ENCODE measurements at places on chromosomes 12 and 14.

- DNase-seq = peak; percentile 28
Observed at GRCh38 chr14:73783107-73783727, 68.4 kb upstream of the PTGR2 start.

DNA sequence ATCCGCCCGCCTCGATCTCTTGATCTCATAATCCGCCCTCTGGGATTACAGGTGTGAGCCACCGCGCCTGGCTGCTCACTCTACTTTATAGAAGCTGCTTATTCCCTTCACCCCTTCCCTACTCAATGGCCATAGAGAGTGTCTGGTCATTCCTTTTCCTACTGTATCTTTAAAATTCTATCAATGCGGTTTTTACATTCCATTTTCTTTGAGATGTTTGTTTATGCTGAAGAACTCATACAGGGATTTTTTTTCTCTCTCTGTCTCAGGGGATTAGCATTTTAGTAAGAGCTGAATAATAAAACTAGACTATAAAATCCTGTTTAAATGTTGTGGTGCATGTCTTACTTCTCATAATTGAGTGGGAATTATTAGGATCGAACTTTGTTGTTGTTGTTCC lies 218.6 kb upstream of the FOXN3 start:
- no peak for DNase-seq

DNA sequence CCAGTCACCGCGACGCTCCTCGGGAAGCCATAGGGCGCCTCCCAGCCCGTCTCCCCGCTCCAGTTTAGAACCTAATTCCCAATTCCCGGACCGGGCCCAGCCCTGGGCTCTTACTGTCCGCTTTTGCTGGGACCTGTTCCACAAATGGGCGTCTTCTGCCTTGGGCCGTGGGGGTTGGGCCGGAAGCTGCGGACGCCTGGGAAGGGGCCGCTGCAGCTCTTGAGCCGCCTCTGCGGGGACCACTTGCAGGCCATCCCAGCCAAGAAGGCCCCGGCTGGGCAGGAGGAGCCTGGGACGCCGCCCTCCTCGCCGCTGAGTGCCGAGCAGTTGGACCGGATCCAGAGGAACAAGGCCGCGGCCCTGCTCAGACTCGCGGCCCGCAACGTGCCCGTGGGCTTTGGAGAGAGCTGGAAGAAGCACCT lies 797 bp downstream of the UNG start:
- peak; percentile 71 for DNase-seq

DNA sequence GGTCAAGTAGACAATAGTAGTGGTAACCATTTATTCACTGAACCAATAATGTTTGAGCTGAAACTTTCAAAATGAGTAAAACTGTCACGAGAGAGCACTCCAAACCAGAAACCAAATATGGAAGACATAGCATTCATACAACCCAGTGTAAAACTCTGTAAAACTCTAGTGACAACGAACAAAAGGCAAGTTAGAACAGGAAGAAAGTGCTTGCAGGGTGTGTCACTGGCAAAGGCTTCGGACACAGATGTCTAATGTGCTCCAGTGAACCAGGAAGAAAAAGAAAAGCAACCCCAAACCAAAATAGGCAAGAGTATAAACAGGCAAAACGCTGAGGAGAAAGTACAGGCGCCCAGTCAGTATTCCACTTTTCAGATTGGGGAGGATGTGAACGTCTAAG lies 79.3 kb upstream of the FZD10 start:
- no peak for DNase-seq

DNA sequence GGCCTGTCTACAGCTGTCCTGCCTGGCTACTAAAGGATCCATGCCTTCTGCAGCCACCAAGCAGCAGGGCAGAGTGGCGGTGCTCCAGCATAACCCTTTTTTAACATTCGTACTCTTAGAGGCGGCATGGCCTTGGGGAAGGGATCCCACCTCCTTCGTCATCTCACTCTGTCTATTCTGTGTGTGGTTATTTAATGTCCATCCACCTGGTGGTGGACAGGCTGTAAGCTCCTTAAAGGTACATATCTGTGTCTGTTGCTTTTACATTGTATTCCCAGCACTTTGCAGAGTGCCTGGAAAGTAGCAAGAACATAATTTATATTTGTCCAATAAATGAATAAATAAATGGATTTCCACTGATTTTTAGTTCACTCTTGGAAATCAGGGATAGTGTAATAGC lies 15.7 kb upstream of the ACOT1 start:
- DNase-seq = no peak

DNA sequence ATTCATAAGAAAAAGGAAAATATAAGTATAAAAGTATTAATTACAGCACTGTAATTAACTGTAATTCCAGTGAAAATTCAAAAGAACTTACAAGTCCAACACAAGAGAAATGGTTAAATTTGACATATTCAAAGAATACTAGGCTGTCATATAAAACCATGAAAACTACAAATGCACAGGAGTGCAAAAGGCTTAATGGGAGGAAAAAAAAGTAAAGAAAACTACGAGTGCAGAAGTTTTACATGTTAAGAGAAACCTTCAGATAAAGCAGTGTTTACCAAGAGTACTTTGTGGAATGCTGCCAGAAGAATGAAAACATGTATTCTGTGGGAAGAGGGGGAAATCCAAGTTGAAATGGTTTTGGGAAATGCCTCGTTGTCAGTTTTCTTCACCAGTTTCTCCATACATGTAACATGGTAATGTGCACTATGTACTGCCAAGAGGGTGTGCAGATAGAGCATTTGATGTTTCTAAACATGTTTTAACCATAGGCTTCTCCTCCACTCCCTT lies 9.1 kb downstream of the HEATR5A start:
- no peak for DNase-seq

DNA sequence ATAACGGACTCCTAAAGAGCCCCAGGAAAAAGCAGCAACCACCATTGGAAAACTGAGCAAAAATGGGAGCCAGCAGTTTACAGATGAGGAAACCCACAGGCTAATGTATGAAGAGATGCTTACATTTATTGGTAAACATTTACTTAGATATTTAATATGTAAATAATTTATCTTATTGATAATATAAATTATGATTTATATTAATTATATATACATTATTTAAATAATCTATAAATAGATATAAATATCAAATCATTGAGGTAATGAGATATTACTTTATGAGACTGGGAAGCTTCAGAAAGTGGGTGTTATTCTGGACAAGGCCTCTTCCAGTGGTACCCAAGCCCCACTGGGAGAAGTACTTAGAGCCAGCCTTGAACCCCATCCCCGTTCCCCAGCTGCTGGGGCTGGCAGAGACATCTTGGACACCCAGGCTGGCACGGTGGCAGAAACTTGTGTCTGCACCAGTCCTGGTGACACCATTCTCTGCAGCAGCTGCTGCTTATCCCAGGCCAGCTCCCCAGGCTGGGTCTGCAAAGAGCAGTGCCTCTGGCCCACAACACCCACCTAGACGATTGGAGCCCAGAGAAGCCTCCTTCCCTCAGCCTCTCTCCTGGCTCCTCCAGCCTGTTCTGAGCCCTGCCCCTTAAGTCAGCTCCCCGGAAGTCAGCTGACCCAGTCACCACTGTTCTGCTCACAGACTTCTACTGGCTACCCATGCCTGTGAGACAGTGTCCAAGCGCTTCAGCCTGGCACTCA lies 25.9 kb downstream of the ISCA2 start:
- DNase-seq = no peak

- DNase-seq = peak; percentile 94
Observed at GRCh38 chr12:70549340-70550179, 87.7 kb downstream of the PTPRB start.

- DNase-seq = no peak
Observed at GRCh38 chr12:67593461-67594330, 54.8 kb upstream of the DYRK2 start.

DNA sequence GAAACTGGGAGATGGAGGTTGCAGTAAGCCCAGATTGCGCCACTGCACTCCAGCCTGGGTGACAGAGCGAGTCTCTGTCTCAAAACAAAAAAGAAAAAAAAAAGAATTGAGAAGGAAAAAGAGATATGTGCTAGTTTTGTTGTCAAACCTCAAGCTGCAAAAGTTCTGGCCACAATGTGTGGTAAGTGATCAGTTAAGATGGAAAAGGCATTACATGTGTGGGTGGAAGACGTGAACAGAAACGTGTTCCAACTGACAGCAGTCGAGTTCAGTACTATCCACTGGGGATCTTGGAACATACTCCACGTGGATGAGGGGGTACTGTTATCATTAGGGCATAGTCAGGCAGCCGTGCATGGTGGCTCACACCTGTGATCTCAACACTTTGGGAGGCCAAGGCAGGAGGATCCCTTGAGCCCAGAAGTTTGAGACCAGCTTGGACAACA lies 17.3 kb downstream of the GPR68 start:
- DNase-seq = no peak

GRCh38 chr12:42442311-42442759 lies 116.4 kb downstream of the PPHLN1 start:
- DNase-seq = no peak

DNA sequence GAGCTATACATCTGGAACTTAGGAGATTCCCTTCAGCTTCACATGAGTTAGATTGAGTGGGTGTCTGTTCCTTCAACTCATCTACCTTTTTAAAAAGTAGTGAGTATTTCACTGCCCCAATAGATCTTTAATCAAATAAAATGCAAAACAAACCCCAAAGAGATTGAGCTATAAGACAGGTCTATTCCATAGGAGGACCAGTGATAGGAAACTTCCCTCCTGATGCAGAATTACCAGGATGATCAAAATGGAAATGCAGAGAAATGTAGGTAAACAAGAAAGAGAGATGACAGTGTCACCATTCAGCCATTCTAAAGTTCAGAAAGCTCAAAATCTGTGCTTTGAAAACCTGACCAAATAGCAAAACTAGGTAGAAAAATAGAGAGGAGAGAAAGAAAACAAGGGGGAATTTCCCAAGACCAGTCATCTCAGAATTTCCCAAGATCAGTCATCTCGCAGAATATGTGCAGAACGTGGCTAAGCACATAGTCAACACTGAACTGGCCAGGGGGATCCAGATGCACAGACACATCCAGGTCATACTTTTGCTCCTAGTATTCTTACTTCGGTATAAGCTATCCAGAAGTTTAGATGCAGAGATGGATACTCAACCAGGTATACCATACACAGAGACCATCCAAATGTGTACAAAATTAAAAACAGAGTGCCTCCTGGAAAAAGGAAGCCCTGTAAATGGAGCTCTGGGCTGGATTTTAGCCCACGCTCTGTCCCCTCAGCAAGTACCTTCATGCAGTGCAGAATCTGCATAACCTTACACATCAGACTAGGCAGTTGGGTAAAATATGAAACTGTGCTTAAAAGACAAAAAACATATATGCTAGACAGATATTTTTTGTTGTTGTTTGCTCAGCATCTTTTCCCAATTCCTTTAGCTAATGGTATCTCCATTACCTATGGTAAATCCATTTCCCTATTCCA lies 27.4 kb downstream of the SLC41A2 start:
- no peak for DNase-seq

DNA sequence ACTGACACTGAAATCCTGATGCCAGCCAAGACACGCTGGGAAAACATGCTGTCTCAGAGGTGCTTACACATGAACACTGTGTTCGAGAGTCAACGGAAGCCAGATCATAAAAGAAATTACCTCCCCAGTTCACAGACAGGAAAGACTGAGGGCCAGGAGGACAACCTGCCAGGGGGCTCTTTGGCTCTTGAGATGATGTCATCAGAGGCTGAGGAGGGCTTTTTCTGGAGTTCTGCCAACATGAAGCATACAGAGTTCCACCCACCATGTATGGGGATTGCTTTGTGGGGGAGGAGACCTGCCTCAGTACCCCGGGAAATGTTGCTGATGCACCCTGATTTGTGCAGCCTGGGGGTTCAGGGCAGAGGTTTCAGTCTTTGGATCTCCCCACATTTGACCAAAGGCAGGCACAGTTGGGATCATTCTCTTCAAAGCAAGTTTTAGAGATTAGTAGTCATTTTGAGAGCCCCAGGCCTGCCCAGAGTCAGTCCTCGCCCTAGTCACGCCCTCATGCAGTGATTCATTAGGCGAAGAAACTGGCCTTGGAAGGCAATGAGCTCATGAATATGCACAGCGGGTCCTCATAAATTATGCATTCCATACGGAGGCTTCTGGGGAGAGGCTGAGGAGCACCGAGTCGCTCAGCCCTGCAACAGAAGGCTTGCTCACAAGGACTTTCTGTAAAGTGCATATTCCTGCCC lies 34.9 kb upstream of the EML1 start:
- peak; percentile 88 for DNase-seq

GRCh38 chr14:49975276-49975675 lies 82.4 kb downstream of the ARF6 start:
- DNase-seq = peak; percentile 86

GRCh38 chr14:83744224-83744623 lies 1785.7 kb upstream of the FLRT2 start:
- DNase-seq = no peak

- peak; percentile 55 for DNase-seq
Observed at GRCh38 chr12:51391283-51392123, at the start of gene GALNT6. TSS of gene GALNT6 (minus strand) at chr12:51391406. CDS start at chr12:51379781, 11,625 bp downstream.

All from lung microvascular endothelial cell (primary cell).